ENCODE measurements at places on chromosomes 5 and 9.

DNA sequence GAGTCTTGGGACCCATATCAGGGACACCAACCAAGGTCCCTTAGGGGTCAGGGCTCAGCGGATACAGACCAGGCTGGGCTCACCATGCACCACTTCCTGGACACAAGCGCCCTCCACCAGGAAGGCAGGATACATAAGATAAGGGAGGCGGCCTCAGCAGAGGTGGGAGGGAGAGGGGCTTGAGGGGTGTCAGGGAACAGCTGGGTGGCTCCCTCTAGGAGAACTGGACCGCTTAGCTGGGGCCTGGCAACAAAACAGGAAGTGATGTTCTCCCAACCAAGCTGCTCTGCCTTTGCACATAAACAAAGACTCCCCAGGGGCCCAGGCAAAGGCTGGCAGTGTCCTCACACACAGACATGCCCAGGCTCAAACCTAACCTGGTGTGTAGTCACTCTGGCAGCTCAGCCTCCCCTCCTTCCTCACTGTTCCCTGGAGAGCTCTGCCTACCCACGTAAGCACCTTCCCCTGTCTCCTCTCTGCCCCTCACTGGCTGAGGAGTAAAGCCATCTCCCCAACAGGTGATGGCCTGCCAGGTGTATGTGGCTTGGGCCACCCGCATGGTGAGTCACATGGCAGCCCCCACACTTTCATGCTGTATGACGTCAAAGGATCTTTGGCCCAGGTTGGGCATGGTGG, 5.8 kb upstream of the BICD2 start:
- no peak for DNase-seq

- DNase-seq = no peak
Measured at GRCh38 chr9:128297221-128297773, 21.2 kb downstream of the SWI5 start.

GRCh38 chr5:963310-963672, 45.3 kb upstream of the NKD2 start:
- no peak for DNase-seq

DNA sequence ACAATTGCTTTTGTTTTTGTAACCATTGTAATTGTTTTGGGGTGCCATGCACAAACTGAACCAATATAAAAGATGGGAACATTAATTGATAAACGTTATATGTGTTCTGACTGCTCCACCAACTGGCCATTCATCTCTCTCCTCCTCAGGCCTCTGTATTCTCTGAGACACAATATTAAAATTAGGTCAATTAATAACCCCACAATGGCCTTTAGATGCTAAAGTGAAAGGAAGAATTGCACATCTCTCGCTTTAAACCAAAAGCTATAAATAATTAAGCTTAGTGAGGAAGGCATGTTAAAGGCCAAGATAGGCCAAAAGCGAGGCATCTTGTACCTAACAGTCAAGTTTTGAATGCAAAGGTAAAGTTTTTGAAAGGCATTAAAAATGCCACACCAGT, 448.4 kb upstream of the ITGA1 start:
- DNase-seq = no peak

- DNase-seq = no peak
Measured at GRCh38 chr5:6637590-6637989, 4.3 kb downstream of the SRD5A1 start.

DNA sequence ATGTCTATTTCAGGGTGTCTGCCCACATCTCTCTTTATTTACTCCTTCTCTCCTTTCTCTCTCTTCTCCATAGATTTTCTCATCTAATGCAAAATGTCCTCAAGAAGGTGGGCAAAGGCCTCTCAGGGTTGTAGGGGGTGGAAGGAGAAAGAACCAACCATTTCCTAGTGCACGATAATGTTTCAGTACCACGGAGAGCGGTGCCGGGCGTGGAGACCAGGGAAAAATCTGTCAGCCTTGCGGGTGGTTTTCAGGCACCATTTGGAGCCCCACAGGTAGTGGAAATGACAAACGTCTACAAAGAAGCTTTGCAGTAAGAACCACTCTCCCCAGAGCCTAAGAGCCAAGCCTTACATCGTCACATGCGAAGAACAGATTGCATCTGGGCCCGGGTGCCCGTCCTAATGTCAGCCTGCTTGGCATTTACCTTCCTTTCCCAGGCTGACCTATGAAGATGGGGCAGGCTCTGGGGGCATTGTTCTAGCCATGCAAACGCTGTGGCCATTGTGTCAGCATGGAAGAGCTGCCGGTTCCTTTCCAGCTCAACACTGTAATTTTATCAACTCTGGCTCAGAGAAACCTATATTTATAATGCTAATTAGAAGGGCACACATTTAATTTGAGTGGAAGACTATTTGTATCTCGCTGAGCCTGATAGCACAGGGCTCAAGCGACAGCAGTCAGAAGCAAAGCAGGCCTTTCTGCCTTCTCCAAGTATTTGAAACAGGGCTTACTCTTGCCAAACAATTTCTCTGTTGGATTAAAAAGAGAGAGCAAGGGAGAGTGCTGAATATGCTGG, 430.1 kb upstream of the WWC1 start:
- no peak for DNase-seq

GRCh38 chr9:132798817-132799790, 79.0 kb downstream of the AK8 start:
- DNase-seq = no peak
